ENCODE measurements at places on chromosomes 5 and 9. TPM values are rescaled to one million over a fixed set of nuclear protein-coding genes. Genes with fewer than 3 reads are reported as not detected.
A peak's percentile ranks its signal among the peaks of the same experiment; 100 is the strongest.

Gene S1PR3
- 5.9 TPM for total RNA-seq

GRCh38 chr5:32933692-32934091 lies 222.6 kb downstream of the NPR3 start:
- no peaks in the 10 kb centered on the region for H3K36me3 ChIP-seq
- H3K4me1 ChIP-seq: no peaks in the 10 kb centered on the region
- no peaks in the 10 kb centered on the region for H3K27me3 ChIP-seq
- no peak overlapping the region for H3K4me3 ChIP-seq
- DNase-seq: no peak

Gene IL3
- total RNA-seq: not detected

Gene MRPL36
- 74.1 TPM for total RNA-seq

DNA sequence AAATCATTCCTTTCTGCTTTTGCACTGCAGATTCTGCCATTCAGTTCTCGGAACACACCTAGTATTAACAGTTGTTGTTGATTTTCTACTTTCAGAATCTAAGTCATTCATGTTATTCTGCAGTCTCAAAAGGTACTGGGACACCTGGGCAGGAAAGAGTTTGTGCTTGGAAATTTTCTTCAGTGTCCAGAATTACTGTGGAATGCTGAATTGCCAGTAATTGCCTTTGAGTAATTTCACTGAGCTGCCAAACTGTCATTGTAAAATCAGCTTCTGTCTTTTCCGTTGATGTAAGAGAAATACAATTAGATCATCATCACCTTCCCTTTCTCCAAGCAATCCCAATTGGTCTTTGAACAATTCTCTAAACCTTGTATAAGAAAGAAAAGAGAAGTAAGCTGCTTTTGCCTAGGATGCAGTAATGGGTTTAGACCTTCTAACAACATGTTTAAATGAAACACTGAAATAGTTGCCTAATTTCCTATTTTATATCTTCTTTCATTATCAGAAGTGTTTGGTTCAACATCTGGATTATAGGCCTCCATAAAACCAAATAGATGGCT lies 75.7 kb upstream of the TGFBR1 start:
- H3K4me3 ChIP-seq: no peak overlapping the region
- H3K4me1 ChIP-seq: peaks cover 21% of the 10 kb centered on the region
- DNase-seq: no peak
- H3K36me3 ChIP-seq: no peaks in the 10 kb centered on the region

GRCh38 chr5:94928891-94929290 lies 310.4 kb downstream of the SLF1 start:
- no peak overlapping the region for H3K27ac ChIP-seq
- no peak for DNase-seq
- H3K27me3 ChIP-seq: no peaks in the 10 kb centered on the region
- H3K4me3 ChIP-seq: no peak overlapping the region
- H3K4me1 ChIP-seq: no peaks in the 10 kb centered on the region
- no peaks in the 10 kb centered on the region for H3K36me3 ChIP-seq

Gene ECSCR
- total RNA-seq: 8.7 TPM

DNA sequence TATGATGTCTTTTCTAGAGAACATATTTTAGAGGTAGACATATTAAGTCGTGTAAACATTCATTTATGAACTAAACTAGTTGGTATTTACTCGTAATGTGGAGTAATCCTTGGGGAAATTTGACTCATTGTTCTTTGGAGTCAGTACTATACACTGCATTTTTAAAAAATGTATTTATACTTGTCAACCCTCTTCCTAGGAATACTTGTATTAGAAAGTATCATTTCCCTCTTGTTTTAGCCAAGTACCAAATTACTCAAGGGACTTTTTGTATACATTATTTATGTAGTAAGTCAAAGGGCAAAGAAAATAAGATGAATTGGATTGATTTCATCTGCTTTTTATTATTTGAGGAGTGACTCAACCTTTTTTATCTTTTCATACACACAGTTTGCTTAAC lies 248.1 kb upstream of the IZUMO3 start:
- no peaks in the 10 kb centered on the region for H3K36me3 ChIP-seq
- H3K4me1 ChIP-seq: no peaks in the 10 kb centered on the region
- no peaks in the 10 kb centered on the region for H3K27me3 ChIP-seq
- no peak for DNase-seq
- no peak overlapping the region for H3K27ac ChIP-seq

DNA sequence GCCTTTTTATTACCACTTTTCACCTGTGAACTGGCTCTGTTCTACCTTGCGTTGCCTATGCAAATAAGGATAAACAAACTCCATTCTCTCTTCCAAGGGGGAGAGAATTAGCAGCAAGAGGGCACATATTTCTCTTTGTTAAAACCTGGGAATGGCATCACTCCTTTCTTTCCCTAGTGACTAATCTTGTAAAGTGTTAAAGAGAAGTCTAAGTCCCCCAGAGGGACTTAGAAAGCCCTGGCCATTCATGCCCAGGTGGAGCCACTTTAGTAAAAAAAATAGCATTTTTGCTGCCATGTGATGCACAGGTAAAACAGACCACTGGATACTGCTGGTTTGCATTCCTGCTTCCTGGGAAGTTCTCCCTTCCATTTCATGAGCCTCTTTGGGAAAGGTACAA lies 148.4 kb downstream of the MAN2A1 start:
- no peak overlapping the region for H3K4me3 ChIP-seq
- peaks cover 44% of the 10 kb centered on the region for H3K36me3 ChIP-seq
- H3K27ac ChIP-seq: no peak overlapping the region
- no peaks in the 10 kb centered on the region for H3K4me1 ChIP-seq

GRCh38 chr9:5481322-5482040 lies 28.9 kb upstream of the PDCD1LG2 start:
- no peak overlapping the region for H3K27ac ChIP-seq
- DNase-seq: no peak
- no peaks in the 10 kb centered on the region for H3K4me1 ChIP-seq
- no peaks in the 10 kb centered on the region for H3K27me3 ChIP-seq

DNA sequence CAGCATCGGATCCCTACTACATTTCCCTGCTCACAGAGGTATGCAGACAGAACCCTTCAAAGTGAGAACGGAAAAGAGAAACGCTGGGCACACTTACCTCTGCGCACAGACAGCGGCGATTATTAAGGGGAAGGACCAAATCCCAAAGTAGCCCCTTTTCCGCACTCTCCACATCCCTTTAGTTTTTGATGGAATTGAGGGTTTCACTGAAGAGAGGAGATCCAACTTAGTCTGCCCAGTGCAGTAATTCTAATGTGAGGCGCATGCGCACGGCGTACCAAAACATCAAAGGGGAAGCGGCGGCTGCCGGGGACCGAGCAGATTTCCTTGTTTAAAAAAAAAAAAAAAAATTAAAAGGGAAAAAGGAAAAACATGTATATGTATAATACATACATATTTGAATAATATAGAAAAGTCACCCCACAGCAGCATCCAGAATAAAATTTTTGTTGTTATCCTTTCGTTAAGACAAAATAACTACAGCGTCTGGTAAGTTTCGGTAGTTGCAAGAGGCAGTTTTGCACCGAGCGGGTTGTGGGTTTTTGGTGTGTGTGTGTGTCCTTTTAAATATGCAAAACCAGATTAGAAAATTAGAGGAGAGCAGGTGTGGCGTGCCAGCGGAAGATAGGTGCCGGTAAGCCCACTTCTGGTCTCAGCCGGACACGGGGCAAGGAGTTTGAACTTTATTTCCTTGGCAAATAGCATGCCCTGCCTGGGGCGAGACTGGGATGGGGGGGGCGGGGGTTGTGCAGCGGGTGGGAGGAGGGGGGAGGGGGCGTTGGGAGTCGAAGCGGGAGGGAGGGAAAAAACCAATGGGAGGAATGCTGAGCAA lies at the start of gene GABRB2:
GABRB2 (minus strand) TSS at position 256 of the 832 bp plus-strand sequence; CDS start at position 174, 82 bp downstream.
- no peaks in the 10 kb centered on the region for H3K4me1 ChIP-seq
- H3K4me3 ChIP-seq: peak within 1 kb of the TSS; percentile 33
- no peak within 1 kb of the TSS for H3K27ac ChIP-seq
- peak; percentile 42 for DNase-seq
- H3K27me3 ChIP-seq: peaks cover 43% of the 10 kb centered on the region

DNA sequence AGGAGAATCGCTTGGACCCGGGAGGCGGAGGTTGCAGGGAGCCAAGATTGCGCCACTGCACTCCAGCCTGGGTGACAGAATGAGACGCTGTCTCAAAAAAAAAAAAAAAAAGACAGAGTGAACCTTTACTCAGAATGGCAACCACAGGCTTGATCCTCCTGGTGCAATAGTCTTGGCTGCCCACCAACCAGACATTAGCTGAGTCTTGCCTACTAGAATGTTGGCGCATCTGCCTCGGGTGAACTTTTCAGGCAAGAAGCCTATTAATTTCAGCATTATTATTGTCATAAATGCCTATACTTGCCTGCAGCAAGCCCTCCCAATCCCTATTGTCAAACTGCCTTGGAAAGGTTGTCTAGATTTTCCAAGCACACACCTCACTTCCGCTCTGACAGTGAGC lies 4.2 kb downstream of the SERINC5 start:
- no peak overlapping the region for H3K27ac ChIP-seq
- H3K4me3 ChIP-seq: no peak overlapping the region
- peaks cover 14% of the 10 kb centered on the region for H3K4me1 ChIP-seq

DNA sequence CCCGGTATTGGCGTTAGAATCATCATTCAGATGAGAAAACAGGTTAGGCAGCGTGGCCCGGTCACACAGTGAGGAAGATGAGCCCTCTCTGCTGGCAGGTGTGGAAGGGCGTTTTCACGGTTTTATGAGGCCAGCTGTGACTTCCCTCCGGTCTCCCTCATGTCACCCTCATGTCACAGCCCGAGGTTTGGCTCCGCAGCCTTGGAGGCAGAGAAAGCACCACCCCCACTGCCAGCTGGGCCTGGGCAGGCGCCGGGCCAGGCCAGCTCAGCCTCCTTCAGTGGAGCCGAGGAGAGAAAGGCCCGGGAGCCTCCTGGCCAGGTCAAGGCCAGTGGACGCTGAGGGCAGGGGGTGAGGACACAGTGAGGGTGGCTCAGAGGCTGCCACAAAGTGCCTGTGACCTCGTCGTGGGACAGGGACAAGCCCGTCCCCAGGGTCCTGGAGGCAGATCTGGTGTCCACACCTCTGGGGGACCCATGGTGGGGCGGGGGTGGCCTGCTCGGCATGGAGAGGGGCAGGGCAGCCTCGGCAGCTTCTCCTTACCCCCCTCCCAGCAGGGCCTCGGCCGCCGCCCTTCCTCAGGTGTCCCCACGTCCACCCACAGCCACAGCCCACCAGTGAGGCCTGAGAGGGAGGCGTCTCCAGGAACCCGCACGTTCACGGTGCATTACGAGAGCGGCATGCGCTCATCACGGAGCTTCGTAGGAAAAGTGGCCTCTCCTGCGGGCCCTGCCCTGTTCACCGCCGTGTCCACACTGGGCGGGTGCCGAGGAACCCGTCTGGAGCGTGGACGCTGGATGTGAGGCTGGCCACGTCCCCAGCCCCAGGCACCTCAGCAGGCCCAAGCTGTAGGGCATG lies 32.2 kb downstream of the EXD3 start:
- no peaks in the 10 kb centered on the region for H3K36me3 ChIP-seq
- peaks cover 26% of the 10 kb centered on the region for H3K4me1 ChIP-seq
- H3K4me3 ChIP-seq: no peak overlapping the region
- no peaks in the 10 kb centered on the region for H3K27me3 ChIP-seq

DNA sequence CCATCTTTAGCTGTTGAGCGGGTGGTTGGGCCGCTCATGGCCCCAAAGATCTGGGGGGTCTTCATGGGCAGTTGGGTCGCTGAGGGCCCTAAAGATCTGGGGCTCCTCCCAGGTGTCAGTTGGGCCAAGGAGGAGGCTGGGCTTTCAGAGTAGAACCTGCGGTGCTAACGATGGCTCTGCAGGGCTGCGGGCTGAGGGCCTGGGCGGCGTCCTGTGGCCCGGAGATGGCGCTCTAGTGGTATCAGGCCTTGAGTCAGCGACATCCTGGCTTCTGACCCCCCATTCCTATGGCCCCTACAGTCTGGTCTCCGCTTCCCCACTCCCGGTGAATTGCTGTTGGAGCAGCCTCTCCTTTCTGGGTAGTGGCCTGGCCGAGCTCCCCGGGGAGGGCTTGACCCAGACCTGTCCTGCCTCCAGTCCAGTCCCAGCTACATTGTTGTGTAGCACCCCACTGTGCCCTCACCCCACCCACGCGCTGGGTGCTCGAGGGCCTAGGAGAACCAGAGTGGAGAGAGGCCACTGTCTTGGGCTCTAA lies 640 bp downstream of the C5orf58 start:
- H3K4me3 ChIP-seq: no peak overlapping the region
- no peaks in the 10 kb centered on the region for H3K4me1 ChIP-seq
- H3K36me3 ChIP-seq: no peaks in the 10 kb centered on the region
- no peak overlapping the region for H3K27ac ChIP-seq
- no peaks in the 10 kb centered on the region for H3K27me3 ChIP-seq

- no peak overlapping the region for H3K27ac ChIP-seq
- no peaks in the 10 kb centered on the region for H3K27me3 ChIP-seq
- no peak for DNase-seq
- H3K4me1 ChIP-seq: no peaks in the 10 kb centered on the region
Measured at GRCh38 chr5:108487951-108488350, 106.1 kb upstream of the FBXL17 start.

DNA sequence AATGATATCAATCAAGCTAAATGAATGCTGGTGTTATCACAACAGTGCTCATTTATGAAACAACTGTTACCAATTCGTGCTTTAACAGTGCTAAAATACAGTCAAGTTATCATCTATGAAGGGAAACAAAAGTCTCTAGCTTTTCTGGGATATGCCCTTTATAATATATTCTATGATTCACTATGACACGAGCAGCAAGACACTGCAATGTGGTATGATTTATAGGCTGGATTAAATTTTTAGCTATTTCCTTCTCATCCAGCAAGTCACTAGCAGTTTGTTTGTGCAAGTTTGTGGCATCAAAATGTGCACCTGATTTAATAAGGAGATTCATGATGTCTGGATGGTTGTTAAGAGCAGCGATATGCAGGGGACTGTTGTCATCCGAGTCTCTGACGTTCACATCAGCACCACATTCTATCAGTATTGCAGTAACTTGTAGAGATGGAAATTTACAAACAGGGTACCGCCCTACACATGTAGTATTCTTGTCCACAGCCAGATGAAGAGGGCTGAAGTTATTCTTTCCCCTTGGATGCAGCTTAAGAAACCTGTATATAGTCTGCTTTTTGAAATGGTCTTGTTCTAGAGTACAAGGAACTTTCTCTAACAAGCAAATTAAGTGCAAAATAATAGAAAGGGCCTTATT lies 20.3 kb downstream of the FEM1C start:
- H3K4me1 ChIP-seq: no peaks in the 10 kb centered on the region
- no peak overlapping the region for H3K4me3 ChIP-seq
- no peak overlapping the region for H3K27ac ChIP-seq
- H3K27me3 ChIP-seq: no peaks in the 10 kb centered on the region
- DNase-seq: no peak
- peaks cover 12% of the 10 kb centered on the region for H3K36me3 ChIP-seq

Gene KCNMB1
- 0.57 TPM for total RNA-seq

GRCh38 chr5:173472164-173472563 lies 143.9 kb upstream of the STC2 start:
- no peak overlapping the region for H3K27ac ChIP-seq
- no peaks in the 10 kb centered on the region for H3K36me3 ChIP-seq
- H3K4me1 ChIP-seq: no peaks in the 10 kb centered on the region
- H3K4me3 ChIP-seq: no peak overlapping the region
- no peak for DNase-seq
- no peaks in the 10 kb centered on the region for H3K27me3 ChIP-seq

DNA sequence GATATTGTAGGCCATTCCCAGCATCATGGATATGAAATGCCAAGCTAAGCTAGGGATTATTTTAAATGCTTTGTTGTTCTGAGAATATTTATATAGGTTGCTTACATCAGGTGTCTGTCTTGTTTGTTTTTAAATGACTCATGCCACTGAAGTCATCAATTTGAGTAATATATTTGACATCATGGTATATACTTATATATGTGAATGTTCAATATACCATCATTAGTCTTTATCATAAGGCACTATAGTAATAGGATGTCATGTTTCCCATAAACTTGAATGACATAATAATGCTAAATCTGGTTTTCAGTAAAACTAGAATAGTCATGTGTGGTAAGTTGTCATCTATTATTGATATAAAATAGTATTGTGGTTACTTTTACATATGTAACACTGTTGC lies 13.1 kb downstream of the C9orf85 start:
- no peaks in the 10 kb centered on the region for H3K27me3 ChIP-seq
- DNase-seq: no peak
- H3K4me1 ChIP-seq: no peaks in the 10 kb centered on the region

Measured in thymus (tissue), 14 donors.